ENCODE measurements at places on chromosomes 4 and X.

DNA sequence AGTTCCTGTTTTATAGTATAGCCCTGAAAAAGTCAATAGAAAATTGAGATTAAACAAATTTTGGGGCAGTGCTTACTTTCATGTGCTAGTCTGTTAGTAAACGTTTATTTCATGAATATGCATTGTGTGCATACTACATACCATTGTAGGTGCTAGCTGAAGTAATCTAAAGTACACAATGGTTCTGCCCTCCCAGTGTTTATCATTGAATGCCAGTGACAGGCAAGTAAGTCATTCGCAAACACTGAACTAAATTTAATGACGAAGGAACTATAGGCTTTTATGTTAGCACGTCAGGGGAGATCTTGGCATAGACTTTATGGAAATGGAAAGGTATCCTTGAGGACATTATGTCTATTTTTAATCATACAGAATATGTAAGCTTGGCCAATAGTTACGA, 426.9 kb upstream of the EPHA5 start:
- no peak for DNase-seq

- no peak for DNase-seq
Measured at GRCh38 chr4:145815027-145815612, 123.5 kb downstream of the ZNF827 start.

- DNase-seq = no peak
Measured at GRCh38 chr4:147479376-147479775, 1.5 kb upstream of the EDNRA start.

GRCh38 chr4:57190601-57191481, 80.7 kb upstream of the IGFBP7 start:
- peak; percentile 2 for DNase-seq

GRCh38 chrX:22246620-22247019, 26.1 kb upstream of the CBLL2 start:
- no peak for DNase-seq

GRCh38 chr4:15234856-15235126, 193.0 kb upstream of the C1QTNF7 start:
- DNase-seq = peak; percentile 17

- no peak for DNase-seq
Measured at GRCh38 chr4:141730805-141731204, 94.4 kb downstream of the IL15 start.
